ENCODE measurements at places on chromosomes 2 and 18. TPM values are rescaled to one million over a fixed set of nuclear protein-coding genes. Genes with fewer than 3 reads are reported as not detected.
A peak's percentile ranks its signal among the peaks of the same experiment; 100 is the strongest.

KCNJ3 gene
- total RNA-seq, result not detected

LRRTM1 gene
- total RNA-seq, result not detected

DHRS9 gene
- 0.15 TPM for total RNA-seq

CRYGC gene
- not detected for total RNA-seq

MORN2 gene
- 11.9 TPM for total RNA-seq

- H3K4me3 ChIP-seq, result no peak overlapping the region
- no peak overlapping the region for H3K27ac ChIP-seq
- no peaks in the 10 kb centered on the region for H3K27me3 ChIP-seq
- no peak for DNase-seq
- H3K36me3 ChIP-seq, result no peaks in the 10 kb centered on the region
- no peaks in the 10 kb centered on the region for H3K4me1 ChIP-seq
Measured at GRCh38 chr2:122384768-122385333, 629.4 kb downstream of the TSN start.

GRCh38 chr18:34023471-34023870 is 201.2 kb downstream of the NOL4 start:
- H3K27me3 ChIP-seq, result no peaks in the 10 kb centered on the region
- DNase-seq, result no peak
- no peaks in the 10 kb centered on the region for H3K4me1 ChIP-seq
- no peak overlapping the region for H3K27ac ChIP-seq

DNA sequence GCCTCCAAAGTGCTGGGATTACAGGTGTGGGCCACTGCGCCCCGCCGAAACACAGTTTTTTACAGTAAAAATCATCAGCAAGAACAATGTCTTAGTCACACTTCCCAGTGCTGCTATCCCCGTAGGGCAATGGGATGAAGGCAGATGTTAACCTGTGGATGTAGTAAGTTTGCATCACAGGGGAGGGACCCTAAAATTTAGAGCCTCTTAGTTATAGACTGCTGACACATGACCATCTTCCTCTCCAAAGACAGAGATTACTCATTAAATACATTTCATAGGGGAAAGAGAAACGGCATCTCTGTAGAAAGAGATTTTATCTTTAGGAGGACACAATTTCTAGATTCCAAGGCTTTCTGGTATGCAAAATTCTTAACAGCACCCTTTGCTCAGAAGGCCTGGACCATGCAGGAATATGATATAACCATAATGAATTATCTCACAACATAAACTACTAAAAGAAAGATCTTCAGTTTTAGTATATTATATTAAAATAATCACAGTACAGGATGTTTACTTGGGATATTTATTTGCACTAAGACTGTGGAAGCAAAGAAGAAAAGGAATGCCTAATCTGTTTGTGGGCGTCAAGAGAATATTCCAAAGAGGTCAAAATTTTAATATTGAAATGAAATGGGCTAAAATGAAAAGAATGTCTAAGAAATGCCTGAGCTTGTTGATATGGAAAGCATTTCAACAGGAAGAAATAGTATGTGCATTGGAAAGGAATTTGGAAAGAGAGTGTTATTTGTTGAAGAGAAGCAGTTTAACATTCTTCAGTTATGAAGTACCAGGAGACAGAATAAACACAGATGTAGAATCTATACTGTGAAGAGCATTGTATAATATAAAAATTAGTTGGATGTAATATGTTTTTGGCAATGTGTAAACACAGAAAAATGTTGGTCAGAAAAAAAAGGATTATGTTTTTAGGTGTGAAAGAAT is 1228.3 kb upstream of the CHAC2 start:
- no peak for DNase-seq
- no peaks in the 10 kb centered on the region for H3K36me3 ChIP-seq
- no peak overlapping the region for H3K4me3 ChIP-seq
- H3K4me1 ChIP-seq, result no peaks in the 10 kb centered on the region

- H3K27me3 ChIP-seq, result no peaks in the 10 kb centered on the region
- H3K27ac ChIP-seq, result no peak overlapping the region
- no peak overlapping the region for H3K4me3 ChIP-seq
- DNase-seq, result no peak
- H3K4me1 ChIP-seq, result no peaks in the 10 kb centered on the region
Measured at GRCh38 chr2:232211743-232212686, 166.5 kb upstream of the ALPP start.

DNA sequence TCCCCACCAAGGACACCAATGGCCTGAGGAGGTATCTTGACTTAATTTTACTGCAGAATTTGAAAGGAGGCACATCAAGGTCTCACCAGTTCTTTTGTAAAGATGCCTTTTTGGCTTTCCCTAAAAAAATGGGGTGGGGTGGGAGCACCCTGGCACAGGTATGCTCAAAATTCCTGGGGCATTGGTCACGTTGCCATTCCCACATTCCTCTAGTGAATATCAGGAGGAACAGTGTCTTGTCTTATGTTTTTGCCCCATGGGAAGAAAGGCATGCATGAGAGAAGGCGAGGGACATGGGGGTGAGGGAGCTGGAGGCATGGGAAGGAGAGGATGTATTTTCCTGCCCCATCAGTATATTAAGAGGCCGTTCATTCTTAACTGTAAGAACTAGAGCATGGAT is 275.3 kb downstream of the CMPK2 start:
- no peaks in the 10 kb centered on the region for H3K4me1 ChIP-seq
- H3K27me3 ChIP-seq, result no peaks in the 10 kb centered on the region
- H3K27ac ChIP-seq, result no peak overlapping the region
- H3K4me3 ChIP-seq, result no peak overlapping the region

- peak; percentile 35 for DNase-seq
- H3K27ac ChIP-seq, result peak overlapping the region; percentile 46
- no peaks in the 10 kb centered on the region for H3K27me3 ChIP-seq
- H3K4me1 ChIP-seq, result peaks cover 42% of the 10 kb centered on the region
- no peak overlapping the region for H3K4me3 ChIP-seq
- H3K36me3 ChIP-seq, result no peaks in the 10 kb centered on the region
Measured at GRCh38 chr2:190468814-190469569, 60.8 kb downstream of the MFSD6 start.

DNA sequence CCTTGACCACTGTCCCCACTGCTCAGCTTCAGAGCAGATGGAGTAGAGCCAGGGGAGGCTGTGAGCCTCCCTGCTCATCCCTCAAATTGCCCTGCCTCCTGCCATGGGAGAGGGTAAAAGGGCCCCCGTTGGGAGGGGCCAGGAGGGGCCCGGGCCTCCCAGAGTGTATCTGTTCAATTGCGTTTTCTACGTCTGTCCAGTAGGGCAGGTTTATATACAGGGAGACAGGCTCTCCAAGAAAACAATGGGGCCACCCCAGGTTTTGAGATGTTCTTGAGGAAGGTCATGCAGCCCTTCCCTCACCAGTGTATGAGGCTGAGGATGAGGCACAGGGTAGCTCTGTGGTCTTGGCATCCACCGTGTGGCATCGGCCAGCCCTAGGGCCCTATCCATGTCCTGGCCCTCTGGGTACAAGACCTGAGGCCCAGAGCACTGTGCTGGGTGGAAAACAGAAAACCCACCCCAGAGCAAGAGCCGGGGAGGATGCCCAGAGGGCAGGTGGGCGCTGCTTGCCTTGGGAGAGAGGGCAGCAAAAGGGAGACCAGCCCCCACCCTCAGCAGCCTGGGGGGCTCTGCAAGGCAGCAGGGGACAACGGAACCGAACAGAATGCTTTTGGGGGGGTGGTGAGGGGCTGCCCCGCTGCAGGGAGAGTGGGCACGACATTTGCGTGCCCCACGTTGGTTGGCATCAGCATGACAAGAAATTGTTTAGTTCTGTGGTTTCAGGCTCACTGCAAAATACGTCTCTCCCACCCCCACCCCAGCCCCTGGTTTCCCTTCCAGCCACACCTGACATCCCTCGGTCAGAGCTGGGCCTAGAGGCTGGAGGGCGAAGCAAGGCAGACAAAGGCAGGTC is 141.5 kb downstream of the ACOXL start:
- H3K4me3 ChIP-seq, result no peak overlapping the region
- DNase-seq, result no peak

- H3K4me3 ChIP-seq, result peak overlapping the region; percentile 71
- H3K27me3 ChIP-seq, result no peaks in the 10 kb centered on the region
- H3K27ac ChIP-seq, result peak overlapping the region; percentile 92
- peaks cover 5% of the 10 kb centered on the region for H3K36me3 ChIP-seq
- DNase-seq, result no peak
Measured at GRCh38 chr2:58045580-58046334, 849 bp upstream of the VRK2 start.
